ENCODE measurements at places on chromosomes 7 and 10.

DNA sequence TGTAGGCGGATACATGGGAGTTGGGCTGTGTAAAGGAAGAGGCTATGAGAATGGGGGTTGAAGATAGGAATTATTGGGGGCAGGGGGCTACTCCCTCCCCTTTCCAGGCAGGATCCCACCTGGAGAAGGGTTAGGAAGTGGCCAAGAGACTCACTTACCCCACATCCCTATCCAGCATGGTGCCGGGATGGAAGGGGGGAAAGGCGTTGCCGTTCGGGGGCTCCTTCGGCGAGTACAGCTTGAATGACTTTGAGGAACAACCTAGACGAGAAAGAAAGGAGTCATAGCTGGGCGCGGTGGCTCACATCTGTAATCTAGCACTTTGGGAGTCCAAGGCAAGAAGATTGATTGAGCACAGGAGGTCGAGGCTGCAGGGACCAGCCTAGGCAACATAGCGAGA is 8.9 kb downstream of the LDB1 start:
- DNase-seq = no peak

- no peak for DNase-seq
Observed at GRCh38 chr7:159039716-159040115, 105.0 kb downstream of the VIPR2 start.

GRCh38 chr7:141590071-141590470 is 38.9 kb downstream of the AGK start:
- no peak for DNase-seq

DNA sequence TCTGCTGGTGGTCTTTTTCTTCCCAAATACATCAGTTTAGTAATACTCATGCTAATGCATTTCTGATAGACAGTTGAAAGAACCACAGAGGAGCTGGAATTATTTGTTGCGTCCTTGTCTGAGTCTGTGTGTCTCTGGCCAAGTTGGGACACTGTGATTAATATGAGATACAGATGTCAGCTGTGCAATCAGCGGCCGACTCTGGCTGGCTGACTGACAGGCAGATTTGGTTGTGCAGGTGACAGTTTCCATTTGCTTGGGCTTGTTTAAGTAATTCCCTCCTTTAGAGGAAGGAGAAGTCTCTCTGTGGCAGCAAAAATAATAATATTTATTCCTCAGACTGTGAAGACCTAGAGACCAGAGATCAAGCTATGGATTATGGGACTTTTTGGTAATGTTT is 176.2 kb upstream of the CHRM2 start:
- no peak for DNase-seq

DNA sequence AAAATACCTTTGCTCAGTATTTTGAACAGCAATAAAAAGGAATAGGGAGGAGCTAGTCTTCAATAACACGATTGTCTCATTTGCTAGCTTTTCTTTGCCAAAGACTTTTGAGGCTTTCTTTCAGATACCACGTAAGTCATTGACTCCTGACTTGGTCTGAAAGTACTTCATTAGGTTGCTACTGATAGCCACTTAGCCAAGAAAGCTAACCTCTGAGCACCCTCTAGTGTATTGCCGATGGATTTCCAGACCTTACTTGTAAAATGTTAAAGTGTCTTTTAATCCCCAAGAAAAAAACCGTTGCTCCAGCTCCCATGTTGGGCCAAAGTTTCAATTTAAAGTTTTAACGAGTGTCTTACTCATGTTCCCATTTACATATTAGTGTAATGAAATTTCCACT is 63.4 kb upstream of the STRIP2 start:
- DNase-seq = no peak

- no peak for DNase-seq
Observed at GRCh38 chr10:43781480-43782361, 133.0 kb upstream of the ZNF32 start.

DNA sequence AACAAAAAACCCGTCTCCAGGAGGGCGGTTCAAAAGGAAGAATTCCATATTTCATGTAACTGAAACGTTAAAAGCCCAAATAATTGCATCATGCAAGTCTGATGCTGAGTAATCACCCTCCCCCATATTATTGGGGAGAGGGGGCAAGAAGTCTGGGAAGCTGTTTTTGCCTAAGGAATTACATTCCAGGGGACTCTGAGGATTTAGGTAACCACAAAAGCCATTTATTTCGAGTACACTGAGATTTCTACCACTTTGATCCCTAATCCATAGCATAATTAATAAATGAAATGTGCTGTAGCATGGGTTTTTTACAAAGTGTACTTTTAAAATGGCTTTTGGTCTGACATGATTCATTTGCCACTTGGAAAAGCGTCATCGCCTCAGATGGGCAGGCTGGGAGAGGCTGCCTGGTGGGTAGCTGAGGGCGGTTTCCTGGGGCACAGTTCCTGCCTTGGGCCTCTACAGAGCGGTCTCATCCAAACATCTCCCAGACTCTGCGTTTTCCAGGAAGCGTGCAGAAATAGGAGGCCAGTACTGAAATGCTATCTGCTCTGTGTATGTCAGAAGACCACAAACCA is 106.5 kb downstream of the TCF7L2 start:
- no peak for DNase-seq

DNA sequence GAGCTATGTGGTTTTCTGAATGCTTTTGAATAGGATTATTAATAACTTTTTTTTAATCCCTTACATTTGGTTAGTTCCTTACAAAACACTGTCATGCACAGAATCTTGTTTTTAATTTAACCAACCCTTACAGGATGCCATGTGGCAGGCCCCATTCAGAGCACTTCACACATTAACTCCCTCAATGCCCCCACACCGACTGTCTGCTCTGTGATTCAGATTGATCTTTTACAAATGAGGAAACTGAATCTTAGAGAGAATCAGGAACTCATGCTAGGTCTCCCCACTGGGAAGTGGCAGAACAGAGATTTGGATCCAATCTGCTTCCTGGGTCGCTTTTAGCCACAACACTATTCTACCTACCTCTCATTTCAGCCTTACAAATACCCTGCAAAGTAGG is 195.8 kb upstream of the NPVF start:
- DNase-seq = no peak

GRCh38 chr10:34403512-34403911 is 411.6 kb downstream of the PARD3 start:
- no peak for DNase-seq

DNA sequence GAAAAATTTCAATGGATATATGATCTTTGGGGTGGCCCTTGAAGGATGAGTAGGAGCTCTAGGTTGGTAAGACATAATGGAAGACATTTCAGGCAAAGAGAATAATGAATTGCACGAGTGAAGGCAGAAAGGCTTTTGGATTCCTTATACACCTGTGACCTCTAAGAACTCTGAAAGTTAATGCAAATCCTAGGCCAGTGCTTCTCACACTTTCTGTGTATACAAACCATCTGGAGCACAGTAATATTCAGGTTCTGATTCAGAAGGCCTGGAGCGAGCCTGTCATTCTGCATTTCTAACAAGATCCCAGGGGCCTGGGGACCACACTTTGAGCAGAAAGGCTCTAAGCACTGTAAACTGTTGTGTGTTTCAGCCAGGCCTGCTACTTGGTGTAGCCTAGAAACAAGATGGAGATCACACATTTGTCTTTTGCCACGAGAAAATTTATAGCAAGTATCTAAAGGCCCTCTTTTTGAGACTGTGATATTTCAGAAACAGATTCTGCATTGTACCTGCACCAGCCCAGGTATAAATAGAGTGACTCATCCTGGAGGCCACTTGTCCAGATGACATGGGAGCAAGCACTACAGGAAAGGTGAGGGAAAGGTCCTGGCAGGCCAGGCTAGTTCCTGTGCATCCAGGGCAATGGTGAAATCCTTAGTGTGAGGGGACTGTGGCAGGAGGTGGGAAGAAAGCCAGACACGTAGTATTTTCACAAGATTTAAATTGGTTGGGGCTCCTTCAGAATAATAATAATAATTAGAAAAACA is 24.4 kb downstream of the MRPS33 start:
- DNase-seq = no peak

- DNase-seq = no peak
Observed at GRCh38 chr7:116598861-116599260, 73.1 kb upstream of the MET start.

DNA sequence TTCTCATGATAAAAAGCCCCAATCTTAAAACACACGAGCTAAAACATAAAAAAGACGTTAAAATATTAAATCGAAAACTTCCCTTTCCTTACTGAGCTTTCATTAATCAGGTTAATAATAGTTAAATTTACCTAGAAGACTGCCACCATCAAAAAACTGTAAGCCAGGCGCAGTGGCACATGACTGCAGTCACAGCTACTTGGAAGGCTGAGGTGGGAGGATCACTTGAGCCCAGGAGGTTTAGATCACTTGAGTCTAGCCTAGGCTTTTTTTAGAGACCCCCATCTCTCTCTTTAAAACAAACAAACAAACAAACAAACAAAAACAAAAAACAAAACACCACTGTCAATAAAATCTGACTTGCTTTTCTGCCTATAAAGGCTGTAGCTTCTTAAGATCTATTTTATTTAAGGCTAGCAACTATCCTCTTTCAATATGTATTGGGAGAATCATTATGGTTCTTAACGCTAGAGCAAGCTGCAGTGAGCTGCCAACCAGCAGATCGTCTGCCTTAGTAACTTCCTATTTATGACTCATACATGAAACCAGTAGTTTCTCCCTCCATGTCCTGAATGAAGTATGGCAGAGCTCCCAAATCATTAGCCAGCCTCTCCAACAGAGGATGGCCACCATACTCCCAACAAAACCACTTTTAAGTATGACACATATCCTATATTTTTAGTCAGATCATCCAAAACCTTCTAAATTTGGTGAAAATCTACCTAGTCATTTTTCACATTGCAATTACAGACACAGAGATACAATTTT is 163.7 kb downstream of the SRPK2 start:
- no peak for DNase-seq

DNA sequence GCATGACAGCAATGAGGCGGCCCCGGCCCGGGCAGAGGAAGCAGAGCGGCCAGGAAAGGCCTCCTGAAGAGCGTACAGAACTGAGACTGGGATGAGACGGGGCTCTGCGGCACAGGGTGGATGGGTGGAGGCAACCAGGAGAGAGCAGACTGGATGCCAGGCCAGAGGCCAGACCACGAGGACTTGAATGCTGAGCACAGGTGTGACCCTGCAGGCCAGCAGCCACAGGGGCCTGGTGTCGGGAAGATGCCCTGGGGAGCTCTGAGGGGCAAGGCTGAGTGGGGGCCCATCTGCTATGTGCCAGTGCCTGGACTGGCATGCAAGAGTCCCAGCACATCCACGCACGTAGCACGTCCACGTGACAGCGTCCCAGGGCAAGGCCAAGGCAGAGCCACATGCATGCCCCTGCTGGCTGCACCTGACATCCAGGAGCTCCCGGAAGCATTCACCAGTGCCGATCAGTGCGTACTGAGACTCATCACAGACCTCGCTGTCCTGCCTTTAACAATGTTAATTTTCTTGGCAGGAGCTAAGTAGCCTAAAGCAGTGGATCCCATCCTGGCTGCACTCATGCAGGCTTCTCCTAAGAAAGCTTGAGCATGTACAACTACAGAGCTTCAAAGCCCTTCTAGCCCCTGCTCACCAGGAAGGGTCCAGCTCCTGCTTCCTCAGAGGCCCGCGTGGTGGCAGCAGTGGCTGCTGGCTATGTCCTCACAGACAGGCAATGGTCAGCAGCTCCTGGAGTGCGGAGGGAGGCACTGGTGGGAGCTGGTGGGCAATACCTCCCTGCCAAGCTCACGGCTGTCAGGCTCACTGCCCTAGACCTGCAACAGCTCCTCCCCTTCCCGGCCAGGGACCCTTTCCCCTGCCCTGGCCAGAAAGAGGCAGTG is 18.0 kb downstream of the GRID1 start:
- no peak for DNase-seq

GRCh38 chr7:100799037-100799896 is 28.1 kb downstream of the EPHB4 start:
- DNase-seq = peak; percentile 28

GRCh38 chr10:8712656-8713055 is 658.2 kb downstream of the GATA3 start:
- no peak for DNase-seq

- DNase-seq = peak; percentile 41
Observed at GRCh38 chr10:52779541-52780390, 7.2 kb upstream of the MBL2 start.

DNA sequence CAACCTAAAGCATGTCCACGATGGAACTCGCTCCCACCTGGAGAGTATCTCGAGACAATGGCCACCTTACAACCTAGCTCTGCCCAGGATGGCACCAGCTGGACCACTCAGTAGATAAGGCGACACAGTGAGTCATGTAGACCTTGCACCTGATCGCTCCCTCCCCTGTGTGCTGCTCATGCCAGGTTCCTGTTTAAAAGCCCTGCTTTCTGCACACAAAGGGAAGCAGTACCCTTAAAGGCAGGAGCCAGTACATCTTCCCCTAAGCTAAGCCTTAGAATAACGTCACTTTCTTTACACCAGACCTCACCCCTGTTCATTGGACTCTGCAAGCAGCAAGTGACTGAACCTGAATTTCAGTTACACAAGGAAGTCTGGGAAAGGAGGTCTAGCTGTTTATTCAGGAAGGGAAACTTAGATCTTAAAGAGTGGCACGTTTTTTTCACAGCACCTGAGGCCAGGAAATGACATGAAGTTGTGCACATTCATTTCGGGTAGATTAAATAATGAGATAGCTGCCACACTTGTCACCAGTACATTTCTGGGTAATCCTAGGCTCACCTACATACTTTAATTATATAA is 117.9 kb downstream of the MTPAP start:
- no peak for DNase-seq

GRCh38 chr7:32089678-32090077 is 19.5 kb upstream of the PDE1C start:
- DNase-seq = no peak

DNA sequence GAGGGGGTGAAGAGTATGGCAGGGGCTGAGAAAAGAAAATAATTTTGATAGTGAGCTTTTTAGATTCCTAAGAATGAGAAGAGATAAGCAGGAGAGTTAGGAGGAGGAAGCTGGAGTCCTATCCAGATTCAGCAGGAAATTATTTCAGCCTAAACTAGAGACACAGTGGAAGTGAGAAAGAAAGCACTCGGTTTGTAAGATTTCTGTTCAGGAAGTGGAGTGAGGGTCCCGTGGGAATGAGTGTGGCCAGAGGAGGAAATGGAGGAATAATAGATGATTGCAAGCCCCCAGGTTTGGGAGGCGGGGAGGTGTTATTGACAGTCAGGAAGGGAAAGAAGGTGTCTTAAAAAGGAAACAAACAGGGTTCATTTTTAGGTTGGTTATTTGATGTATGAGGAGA is 84.8 kb upstream of the NRP1 start:
- DNase-seq = no peak

GRCh38 chr7:145817687-145818086 is 298.9 kb upstream of the CNTNAP2 start:
- no peak for DNase-seq

GRCh38 chr7:142308918-142309317 is 51.1 kb upstream of the PRSS58 start:
- DNase-seq = no peak

DNA sequence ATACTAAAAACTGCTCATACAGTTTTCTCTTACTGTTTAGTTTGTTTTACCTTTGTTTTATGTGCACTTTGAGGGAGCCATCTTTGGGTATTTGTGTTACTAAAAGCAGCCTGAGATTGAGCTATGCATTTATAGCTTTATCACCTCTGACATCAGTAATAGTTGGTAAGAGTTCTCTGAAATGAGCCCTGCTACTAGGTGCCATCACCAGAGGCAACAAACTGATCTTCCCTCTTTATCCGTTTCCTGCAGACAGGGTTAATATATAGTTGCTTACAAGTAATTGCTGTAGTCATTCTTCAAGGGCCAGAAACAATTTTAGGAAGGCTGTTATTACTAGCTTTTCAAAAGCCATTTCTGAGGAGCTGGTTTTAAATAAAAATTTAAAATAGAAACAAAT is 49.1 kb downstream of the KIF20B start:
- DNase-seq = no peak
